ENCODE measurements at places on chromosomes 11 and 22. TPM values are rescaled to one million over a fixed set of nuclear protein-coding genes. Genes with fewer than 3 reads are reported as not detected.

GRCh38 chr22:22720201-22720723, 75.8 kb downstream of the GGTLC2 start:
- DNase-seq: peak; percentile 73

DNA sequence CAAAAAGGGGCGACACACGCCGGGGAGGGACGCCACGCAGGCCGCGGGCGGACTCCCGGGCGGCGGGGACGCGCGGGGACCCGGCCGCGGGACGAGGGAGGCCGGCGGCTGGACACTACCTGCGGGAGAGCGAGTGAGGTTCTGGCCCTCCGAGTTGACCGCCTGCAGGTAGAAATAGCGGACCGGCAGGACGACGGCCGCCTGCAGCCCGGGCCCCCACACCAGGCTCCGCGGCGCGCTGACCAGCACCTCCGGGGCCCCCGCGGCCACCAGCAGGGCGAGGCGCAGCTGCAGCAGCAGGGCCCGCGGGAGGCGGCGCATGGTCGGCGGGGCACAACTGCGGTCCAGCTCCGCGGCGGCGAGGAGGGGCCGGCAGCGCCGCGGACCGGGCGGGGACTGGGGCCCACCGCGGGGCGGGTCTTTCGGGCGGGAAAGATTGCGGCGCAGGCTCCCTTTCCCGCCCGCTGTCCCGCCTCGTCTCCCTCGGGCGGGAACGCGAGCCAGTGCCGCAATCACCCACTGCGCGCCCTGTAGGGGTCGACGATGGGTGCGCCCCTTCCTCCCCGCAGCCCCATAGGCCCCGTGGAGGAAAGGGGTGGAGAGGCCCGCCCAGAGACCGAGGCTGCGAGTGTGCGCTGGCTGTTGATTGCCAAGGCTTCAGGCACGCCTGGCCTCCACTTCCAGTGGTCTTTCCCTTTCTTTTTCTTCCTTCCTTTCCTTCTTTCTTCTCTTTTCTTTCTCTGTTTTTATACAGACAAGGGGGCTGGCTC, at the start of gene POGLUT3:
POGLUT3 (minus strand) TSS at position 339 of the 770 bp plus-strand sequence; CDS start at position 321, 18 bp downstream.
- peak; percentile 56 for DNase-seq

Gene INPP5J
- total RNA-seq: 4.7 TPM

DNA sequence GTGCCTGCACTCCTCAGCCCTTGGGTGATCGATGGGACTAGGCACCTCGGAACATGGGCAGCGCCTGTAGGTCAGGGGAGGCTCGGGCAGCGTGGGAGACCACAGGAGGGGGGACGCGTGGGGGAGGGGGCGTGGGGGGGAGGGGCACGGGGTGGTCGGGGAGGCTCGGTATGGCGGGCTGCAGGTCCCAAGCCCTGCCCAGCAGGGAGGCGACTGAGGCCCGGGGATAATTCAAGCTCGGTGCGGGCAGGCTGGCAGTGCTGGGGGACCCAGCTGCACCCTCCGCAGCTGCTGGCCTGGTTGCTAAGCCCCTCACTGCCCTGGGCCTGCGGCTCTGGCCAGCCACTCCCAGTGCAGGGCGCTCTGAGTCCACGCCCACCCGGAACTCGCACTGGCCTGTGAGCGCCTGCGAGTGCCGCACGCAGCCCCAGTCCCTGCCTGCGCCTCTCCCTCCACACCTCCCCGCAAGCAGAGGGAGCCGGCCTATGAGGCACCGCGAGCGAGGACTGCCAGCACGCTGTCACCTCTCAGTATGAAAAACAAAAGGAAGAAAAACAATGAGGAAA, 1698.3 kb upstream of the RAG2 start:
- DNase-seq: no peak

Gene MPEG1
- not detected for total RNA-seq

- DNase-seq: no peak
Measured at GRCh38 chr11:121595717-121596161, 143.0 kb upstream of the SORL1-AS1 start.

- peak; percentile 42 for DNase-seq
Measured at GRCh38 chr11:626475-627307, at the start of gene SCT. TSS of gene SCT (minus strand) at chr11:627181. CDS start at chr11:627143, 38 bp downstream.

GRCh38 chr11:86625544-86625943, 46.9 kb downstream of the ME3 start:
- DNase-seq: no peak

DNA sequence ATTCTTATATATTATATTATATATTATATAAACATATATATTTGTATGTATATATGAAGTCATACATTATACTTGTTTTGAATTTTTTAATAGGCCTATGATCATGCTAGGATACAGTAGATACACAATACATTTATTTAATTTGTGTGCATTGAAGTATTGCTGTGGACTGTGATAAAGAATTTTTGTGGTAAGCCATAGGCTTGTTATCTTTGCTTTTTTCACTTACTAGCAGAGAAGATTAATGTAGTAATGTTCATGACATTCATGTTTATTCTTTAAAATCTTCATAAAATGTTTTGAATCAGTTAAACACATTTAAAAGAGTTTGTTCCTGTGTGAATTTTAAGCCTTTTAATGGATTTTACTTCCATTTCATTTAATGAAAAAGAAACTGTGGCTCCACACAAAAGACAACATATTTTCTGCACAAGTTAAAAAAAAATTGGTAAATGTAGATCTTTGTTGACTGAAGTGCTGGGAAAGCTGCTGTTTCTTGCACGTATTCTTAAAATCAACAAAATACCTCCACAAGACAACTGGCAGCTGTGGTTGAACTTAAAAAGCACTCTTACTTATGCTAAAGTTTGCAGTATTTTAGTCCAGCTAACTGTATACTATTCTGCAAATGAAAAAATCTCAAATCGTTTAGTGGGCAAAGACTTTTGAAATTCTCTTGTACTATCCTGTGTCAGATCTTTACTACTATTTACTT, 156.2 kb downstream of the TMEM135 start:
- no peak for DNase-seq

Data from H9 (cell line).